Activated CD4-positive, alpha-beta T cell treated with anti-CD3 and anti-CD28 coated beads for 48 hours (primary cell): ENCODE measurements at places on chromosomes 1 and 21.

GRCh38 chr1:88634538-88634937 is 49.5 kb upstream of the PKN2 start:
- DNase-seq = no peak

GRCh38 chr1:179968994-179969919 is 14.6 kb downstream of the CEP350 start:
- DNase-seq = no peak

DNA sequence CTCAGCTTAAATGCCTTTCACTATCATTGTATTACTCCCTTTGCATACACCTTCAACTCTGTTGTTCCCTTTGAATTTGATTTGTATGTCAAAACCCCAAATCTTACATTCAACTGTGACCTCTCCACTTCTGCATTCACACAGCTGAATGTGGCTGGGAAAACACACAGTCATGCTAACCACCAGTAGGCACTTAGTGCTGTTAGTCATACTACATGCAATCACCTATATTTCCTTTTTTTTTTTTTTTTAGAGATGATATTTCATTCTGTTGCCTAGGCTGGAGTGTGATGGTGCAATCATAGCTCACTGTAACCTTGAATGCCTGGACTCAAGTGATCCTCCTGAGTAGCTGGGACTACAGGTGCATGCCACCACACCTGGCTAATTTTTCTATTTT is 16.2 kb downstream of the BTBD8 start:
- DNase-seq = peak; percentile 23

- no peak for DNase-seq
Measured at GRCh38 chr1:57966340-57966739, 542.5 kb upstream of the DAB1 start.

DNA sequence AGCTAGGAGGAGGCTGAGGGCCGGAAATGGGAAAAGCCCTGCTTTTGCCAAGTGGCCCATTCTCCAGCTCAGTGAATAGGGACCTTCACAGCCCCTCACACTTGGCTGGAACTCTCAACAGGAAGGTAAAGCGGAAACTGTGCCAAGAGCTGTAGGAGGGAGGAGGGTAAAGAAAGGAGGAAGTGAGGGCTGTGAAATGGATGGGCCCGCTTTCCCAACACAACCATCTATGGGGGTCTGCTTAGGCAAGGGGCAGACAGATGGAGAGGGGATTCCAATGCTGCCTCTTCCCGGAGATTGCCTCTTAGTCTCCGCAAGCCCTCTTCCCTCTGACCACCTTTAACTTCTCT is 5.2 kb downstream of the INKA2 start:
- no peak for DNase-seq

DNA sequence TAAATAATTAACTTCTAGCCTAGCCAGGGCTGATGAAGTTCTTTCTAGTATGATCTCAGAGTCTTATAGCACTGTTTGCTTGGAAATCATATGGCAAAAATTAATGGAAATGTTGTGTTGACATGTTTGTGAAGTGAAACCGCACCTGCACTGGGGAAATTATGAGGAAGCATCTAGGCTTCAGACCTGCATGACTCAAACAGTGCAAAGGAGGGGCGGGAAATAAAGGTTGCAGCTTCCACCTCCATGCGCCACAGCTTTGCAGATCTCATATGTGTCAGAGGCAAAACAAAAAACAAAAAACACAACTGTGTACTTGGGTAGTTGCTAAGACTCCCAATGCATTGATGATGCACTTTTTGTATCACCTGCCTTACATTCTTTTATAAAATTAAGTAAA is 1080.6 kb downstream of the PLA2G4A start:
- no peak for DNase-seq

GRCh38 chr1:52876843-52877242 is 34.3 kb downstream of the ZYG11A start:
- DNase-seq = no peak

DNA sequence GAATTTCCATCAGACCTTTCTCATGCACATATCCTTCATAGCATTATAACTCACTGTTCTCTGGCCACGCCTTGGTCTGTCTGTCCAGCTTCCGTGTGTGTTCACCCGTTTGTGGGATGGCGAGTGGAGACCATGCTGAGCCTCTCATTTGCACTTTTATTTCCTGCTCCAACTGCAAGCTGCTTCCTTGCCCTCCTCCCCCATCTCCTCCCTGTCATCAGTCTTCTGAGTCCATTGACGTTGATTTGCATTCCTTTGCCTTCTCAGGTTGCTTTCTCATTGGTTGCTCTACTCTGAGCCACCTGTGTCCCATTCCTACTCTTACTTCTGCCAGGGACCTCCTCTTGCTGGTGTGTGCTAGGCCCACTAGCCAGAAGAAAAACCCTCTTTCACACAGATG is 146.4 kb downstream of the NOS1AP start:
- DNase-seq = no peak

DNA sequence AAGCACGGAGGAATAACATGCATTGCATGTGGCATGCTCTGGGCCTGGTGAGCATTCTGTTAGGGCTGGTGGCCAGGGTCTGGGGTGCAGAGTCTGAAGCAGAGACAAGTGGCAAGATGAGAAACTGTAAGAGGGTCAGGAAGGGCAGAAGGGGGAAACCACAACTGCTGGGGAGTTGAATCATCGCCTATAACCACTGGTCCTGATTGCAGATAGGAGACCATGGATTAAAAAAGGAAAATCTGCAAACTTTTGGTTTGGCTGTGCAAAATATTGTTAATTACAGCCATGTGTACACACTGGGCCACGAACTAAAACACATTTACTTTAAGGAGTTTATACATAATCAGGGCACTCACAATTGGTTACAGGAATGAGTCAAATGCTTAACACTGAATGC is 76.6 kb downstream of the TGFBR3 start:
- peak; percentile 15 for DNase-seq

DNA sequence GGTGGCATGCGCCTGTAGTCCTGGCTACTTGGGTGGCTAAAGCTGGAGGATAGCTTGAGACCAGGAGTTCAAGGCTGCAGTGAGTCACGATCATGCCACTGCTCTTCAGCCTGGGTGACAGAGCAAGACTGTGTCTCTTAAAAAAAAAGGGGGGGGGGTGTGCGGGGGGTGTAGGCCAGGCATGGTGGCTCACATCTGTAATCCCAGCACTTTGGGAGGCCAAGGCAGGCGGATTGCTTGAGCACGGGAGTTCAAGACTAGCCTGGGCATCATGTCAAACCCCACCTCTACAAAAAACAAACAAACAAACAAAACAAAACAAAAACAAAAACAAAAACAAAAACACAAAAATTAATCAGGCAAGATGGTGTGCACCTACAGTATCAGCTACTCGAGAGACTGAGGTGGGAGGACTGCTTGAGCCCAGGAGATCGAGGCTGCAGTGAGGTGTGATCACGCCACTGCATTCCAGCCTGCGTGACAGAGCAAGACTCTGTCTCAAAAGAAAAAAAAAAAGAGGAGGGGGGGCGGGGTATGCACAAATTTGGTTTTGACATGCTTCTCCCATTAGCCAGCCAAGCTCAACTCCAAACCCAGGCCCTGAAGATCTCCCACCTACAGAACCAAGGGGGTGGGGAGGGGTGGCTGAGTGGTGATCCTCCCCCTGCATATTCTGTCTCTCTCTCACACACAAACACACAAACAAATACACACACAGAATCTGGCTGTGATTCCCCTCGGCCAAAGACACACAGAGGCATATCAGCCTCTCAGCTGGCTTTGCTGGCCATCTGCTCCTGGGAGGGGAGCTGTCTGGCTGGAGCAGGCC is 3.1 kb downstream of the PTAFR start:
- no peak for DNase-seq

DNA sequence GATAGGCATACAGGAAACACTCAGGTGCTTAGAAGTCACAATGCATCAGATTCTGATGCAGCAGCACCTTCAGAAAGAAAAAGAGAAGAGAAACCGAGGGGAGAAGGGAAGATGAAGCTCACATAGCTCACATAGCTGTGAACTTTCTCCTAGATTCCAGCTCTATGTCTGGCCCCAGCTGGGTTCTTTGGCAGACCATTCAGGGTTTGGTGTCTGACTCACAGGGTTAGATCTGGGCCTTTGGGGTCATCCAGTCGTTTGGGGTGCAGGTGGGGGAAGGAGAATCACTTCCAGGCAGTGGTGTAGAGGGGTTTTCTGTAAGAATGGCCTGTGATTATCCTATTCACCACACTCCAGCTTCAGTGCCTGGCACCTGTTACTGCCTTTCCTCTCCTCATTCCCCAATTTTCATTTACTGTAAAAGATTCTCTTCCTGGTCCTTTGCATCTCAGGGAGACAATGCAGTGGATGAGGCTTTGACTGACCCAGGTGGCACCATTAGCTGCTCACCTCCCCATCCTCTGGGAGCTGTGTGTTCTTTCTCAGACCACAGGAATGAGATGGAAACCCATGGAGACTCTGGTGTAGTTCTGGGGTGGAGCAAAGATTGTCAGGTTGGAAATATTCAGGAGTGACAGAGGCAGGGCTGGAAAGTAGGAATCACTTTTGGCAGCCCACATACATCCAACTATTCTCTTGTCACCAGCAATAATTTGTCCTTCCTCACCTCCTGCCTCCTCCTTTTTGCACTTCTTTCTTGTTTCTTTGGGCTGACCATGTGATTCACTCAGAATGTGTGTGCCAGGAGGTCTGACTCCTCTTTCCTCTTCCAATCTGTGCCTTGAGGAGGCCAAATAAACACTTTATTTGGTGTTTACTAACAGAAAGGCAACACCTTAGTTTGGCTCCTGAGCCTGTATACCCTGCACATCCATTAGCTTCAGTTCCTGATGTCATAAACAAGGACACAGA is 103.3 kb downstream of the PAPPA2 start:
- DNase-seq = no peak

- DNase-seq = no peak
Measured at GRCh38 chr1:150619576-150620509, 9.6 kb downstream of the ENSA start.

GRCh38 chr21:16241016-16241415 is 511.2 kb downstream of the USP25 start:
- DNase-seq = no peak

DNA sequence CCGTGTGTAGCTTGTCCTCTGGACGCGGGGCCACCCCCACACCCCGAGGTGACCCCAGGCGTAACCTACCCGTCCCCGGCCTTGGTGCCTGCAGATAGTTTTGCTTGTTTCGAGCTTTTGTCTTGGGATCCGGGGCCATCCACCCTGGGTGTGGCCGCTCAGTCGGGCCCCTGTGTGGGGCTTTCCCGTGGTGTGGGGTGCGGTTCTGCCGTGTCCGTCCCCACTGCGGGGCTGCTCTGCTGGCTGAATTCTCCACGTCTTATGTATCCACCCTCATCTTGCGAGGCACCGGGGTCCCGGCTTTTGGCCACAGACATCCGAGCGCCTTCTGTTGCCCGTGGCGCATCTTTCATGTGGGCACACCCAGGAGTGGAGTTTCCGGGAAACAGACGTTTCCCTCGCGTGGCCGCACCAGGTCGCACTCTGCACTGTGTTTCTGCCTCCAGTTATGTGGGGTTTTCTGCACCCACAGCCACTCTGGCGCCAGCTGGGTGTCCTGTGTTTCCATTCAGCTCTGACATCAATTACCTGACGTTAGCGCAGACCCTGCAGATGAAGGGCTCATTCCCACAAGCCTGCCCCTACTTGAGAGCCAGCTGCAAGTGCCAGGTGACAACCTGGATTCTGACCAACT is 64.9 kb downstream of the PRKCZ start:
- no peak for DNase-seq

DNA sequence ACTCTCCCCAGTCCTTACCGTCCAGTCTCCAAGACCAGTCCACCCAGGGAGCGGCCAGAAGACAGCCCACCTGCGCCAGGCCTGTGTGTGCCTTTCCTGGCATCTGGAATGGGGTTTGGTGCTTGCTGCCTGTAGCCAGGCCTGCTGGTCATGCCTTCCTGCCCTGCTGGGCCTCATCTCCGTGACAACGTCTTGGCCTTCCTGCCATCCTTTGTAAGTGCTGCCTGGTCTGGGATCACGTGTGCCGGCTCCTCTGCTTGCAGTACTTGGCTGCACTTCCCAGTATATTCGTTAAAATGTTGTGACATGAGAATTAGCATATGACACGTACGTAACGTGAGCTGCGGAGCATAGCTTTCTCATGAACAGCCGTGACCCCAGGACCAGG is 145.3 kb upstream of the COL6A1 start:
- DNase-seq = no peak

DNA sequence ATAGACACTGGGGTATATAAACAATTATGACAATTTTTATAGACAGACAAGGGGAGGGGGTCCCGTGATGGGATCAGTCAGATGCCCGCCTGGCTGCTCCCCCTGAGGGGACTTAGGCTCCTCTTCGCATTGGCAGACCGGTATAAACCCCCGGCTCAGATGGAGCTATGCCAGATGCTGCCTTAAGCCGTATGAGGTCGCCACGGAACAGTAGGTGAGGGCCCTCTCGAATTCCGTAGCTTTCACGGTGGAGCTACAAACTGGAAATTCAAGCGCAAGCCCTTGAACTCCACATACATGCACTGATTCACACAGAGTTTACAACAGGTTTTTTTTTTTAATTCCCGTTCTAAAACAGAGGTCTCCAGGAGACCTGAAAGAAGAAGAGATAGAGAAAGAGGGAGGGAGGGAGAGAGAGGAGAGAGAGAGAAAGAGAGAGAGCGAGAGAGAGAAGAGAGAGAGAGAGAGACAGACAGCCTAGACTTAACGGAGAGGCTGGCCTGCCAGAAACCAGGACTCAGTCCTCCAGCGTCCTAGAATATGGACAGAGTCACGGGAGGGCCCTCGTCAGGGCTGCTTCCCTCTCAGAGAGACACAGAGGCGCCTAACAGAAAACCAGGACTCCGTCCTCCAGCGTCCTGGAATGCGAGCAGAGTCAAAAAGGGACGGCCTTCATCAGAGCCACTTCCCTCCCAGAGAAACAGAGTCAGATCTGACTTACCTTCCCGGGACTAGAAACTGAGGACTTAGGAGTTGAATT is 24.4 kb upstream of the TMEM54 start:
- peak; percentile 34 for DNase-seq

DNA sequence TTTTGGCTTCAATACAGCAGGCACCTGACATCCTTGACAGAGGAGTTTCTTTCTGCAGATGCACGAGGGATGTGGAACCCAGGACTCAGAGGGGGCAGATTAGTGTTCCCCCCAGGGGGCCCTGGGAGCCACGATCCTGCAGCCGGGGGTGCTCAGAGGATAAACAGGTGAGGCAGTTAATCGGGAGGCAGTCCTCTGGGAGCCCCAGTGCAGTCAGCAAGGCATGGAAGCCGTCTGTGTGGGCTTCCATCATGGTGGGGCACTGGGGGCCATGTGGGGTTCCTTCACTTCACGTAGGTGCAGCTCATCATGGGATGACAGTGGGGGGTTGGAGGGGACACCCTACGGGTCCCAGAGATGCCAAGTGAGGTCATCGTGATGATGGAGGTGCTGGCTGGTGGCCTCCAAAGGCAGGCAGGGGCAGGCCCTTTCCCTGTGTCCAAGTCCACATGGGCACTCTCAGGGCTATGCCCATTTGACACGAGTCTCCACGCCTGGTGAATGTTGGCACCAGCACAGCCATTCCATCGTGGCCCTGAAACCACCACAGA is 59.3 kb upstream of the ABCG1 start:
- no peak for DNase-seq

DNA sequence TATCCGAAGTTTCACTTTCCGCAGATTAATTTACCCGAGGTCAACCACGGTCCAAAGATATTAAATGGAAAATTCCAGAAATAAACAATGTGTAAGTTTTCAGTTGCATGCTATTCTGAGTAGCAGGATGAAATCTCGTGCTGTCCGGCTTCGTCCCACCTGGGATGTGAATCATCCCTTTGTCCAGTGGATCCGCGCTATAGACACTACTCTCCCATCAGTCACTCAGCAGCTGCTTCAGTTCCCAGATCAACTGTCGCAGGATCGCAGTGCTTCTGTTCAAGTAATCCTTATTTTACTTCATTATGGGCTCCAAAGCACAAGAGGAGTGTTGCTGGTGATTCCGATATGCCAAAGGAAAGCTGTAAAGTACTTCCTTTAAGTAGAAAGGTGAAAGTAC is 8.3 kb upstream of the LRP8 start:
- no peak for DNase-seq
